MCF 10A (cell line): ENCODE measurements at places on chromosomes 5 and 9. TPM values are rescaled to one million over a fixed set of nuclear protein-coding genes. Genes with fewer than 3 reads are reported as not detected.
A peak's percentile ranks its signal among the peaks of the same experiment; 100 is the strongest.

Gene KIF12
- not detected in 2 replicates for total RNA-seq

Gene PPP2CA
- 317 and 359 TPM in 2 replicates for total RNA-seq

- H3K4me3 ChIP-seq = no peak overlapping the region
- H3K4me1 ChIP-seq = peaks cover 16% of the 10 kb centered on the region
- H3K27me3 ChIP-seq = no peaks in the 10 kb centered on the region
- DNase-seq = peak; percentile 73
These were observed 11.1 kb upstream of the AQP3 start for GRCh38 chr9:33458444-33458843.

DNA sequence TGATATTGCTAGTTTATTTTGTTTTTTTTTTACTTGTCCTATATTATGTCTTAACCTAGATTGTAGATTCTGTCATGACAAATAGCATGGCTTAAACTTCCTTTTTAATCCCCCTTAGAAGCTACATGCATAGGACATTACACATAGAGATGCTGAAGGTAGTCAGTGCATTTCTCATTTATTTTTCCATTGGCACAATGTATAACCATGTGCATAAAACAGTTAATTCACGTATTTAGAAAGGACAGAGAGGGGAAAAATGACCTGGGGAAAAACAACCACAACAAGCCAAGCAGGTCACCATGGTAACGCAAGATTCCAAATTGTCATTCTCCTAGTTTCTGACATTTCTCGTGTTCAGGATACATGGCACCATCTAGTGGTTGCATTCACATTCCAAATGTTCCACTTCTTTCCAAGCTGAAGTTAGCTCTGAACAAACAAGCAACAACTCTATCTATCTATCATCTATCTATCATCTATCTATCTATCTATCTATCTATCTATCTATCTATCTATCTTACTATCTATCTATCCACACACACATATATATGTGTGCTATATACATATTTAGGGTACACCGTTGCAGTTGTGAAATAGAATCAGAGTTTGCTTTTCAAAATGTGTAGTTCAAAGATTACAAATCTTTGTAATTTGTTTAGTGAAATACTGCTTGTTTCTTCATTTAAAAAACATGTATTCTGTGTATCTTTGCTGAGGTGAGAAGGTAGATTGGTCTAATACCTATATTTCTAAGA is 487.2 kb upstream of the ST8SIA4 start:
- no peak overlapping the region for H3K27ac ChIP-seq
- peak; percentile 58 for DNase-seq
- peaks cover 11% of the 10 kb centered on the region for H3K27me3 ChIP-seq
- no peak overlapping the region for H3K4me3 ChIP-seq

- H3K36me3 ChIP-seq = peaks cover 6% of the 10 kb centered on the region
- H3K4me3 ChIP-seq = no peak overlapping the region
- H3K4me1 ChIP-seq = no peaks in the 10 kb centered on the region
- no peak overlapping the region for H3K27ac ChIP-seq
- H3K27me3 ChIP-seq = no peaks in the 10 kb centered on the region
These were observed 22.5 kb downstream of the RANBP3L start for GRCh38 chr5:36279054-36279698.

DNA sequence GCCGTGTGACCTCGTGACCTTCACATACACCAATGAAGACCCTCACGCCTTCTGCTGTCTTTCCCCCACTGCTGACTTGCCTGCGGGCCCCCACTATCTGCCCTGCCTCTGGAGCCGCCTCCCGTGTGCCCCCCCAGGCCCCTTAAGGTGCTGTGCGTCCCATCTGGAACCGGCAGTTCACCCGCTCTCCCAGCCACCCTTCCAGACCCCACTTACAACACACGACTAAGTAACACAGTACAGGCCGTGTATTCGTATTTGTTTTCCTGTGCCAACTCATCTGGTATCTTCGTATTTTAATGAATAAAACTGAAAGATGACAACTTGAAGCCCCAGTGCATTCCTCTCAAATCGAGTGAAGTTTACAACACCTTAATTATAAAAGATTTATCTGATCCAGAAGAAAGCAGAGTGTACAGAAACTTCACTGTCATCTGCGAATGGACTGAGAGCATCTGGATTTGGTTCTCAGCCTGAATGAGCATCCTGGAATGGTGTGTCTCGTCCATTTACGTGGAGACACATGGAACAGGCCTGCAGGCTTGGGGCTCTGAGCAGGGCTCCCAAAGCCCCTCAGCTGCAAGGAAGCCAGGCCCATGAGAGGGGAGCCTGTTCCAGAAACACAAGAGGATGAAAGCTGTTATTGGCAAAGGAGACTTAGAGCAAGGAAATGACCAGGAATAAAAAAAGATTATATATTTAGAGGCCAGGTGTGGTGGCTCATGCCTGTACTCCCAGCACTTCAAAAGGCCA is 21.9 kb upstream of the TERT start:
- peaks cover 8% of the 10 kb centered on the region for H3K4me1 ChIP-seq
- H3K27ac ChIP-seq = no peak overlapping the region
- no peak overlapping the region for H3K4me3 ChIP-seq
- no peaks in the 10 kb centered on the region for H3K27me3 ChIP-seq
- H3K36me3 ChIP-seq = peaks cover 45% of the 10 kb centered on the region
